ENCODE measurements at places on chromosomes 11 and 22.

GRCh38 chr22:27127911-27128310 is 470.5 kb downstream of the MIAT start:
- DNase-seq = no peak

DNA sequence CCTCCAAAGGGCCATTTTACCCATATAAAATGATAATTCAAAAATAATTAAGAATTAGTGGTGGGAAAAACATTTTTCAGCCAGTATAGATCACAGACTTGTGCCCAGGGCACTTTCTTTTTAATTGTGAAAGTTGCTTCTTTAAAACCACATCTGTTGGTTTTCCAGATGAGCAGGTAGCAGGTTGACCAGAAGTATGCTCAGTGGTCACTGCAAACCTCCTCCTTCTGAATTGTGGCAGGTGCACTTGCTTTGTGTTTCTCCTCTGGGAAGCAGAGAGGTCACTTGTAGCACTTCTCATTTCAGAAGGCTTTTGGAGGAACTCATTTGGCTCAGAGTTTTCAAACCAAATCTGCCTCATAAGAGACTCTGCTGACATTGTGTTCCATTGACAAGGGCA is 24.6 kb upstream of the CWF19L2 start:
- DNase-seq = no peak

DNA sequence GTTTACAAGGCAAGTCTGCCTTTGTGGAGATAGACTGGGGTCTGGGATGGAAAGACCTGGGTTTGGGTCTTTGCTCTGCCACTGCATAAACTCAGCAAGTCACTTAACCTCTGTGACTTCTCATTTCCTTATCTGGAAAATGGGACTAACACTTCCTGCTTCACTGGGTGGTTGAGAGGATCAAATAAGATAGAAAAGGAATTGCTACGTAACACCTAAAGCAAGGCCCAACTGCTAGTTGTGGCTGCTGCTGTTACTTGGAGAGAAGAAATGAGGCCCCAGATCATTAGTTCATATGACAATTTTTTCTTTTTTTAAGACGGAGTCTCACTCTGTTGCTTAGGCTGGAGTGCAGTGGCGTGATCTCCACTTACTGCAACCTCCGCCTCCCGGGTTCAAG is 5.9 kb downstream of the PTPRJ start:
- DNase-seq = no peak

- DNase-seq = peak; percentile 41
Observed at GRCh38 chr11:95088946-95089619, 563 bp upstream of the ENDOD1 start.

DNA sequence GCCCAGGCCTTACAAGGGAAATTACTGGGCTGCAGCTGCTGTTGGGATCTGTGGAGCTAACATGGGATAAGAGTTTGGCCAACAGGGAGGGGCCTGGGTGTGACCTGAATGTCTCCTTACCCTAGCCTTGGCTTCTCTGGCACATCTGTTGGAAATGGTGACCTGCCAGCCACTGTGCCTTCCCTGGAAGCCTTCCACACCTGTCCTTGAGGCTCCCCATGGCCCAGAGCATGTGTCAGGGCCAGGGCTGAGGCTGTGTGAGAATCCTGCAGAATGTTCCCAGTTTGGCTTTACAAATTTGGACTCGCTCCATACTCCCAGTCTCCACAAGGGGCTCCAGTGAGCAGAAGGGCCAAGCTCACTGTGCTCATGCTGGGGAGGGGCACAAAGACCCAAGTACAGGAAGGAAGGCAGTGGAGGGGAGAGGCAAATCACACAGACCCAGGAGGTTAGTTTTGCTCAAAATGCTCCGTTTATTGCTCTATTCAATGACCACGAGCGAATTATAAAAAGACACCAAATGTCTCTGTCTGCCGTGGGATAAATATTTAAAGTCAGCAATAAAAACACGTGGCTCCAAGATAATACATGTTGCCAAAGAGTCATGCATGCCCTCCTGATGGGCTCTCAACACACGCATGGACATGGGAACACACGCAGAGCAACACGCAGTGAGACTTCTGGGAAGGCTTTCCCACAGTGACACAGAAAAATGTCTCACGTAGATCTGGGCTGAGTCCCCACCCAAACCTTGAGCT is 1.7 kb upstream of the IGSF22 start:
- peak; percentile 57 for DNase-seq

DNA sequence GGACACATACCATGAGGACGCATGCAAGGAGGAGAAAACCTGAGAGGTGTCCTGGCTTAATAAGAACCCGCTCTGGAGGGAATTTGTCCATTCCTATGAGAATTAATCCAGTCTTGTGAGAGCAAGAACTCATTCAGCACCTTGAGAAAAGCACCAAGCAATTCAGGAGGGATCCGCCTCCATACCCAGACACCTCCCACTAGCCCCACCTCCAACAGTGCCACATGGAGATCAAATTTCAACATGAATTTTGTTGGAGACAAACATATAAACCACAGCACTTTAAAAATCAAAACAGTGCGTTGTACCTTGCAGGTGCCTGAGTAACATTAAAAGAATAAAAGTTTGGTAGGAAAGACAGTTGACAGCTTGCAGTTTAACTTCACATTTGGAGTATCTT is 11.4 kb downstream of the UBE4A start:
- DNase-seq = no peak

GRCh38 chr11:9923280-9923679 is 259.4 kb downstream of the SWAP70 start:
- DNase-seq = no peak

GRCh38 chr11:92306966-92307510 is 82.4 kb downstream of the FAT3 start:
- no peak for DNase-seq

- DNase-seq = no peak
Observed at GRCh38 chr11:67289226-67289650, at the start of gene ANKRD13D. Gene ANKRD13D, plus strand, starts transcription at chr11:67289303. Its CDS starts 158 bp downstream, at chr11:67289461.

DNA sequence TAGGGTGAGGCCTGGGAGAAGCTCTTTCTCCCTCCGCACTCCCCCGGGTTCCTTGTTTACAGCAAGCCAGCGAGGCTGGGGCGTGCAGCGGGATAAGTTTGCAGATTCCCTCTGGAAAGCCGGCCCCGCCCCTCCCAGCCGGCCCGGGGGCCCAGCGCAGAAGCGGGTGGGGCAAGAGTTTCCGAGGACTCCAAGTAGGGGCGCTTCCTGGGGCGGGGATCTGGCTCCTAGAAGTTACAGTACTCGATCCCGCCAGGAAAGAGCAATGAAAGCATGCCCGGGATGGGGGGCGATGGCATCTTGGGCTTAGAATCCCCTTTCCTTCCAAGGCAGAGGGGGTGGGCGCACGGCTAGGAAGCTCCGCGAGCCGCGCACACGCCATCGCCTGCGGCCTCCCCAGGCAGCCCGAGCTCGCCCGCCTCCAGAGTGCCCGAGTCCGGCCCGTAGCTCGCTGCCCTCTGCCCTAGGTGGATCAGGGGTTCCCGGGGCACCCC is 385 bp downstream of the TST start:
- DNase-seq = peak; percentile 56

GRCh38 chr11:123265951-123266350 is 70.9 kb upstream of the CLMP start:
- DNase-seq = no peak

- peak; percentile 28 for DNase-seq
Observed at GRCh38 chr11:73980001-73980961, 2.4 kb downstream of the UCP2 start.

DNA sequence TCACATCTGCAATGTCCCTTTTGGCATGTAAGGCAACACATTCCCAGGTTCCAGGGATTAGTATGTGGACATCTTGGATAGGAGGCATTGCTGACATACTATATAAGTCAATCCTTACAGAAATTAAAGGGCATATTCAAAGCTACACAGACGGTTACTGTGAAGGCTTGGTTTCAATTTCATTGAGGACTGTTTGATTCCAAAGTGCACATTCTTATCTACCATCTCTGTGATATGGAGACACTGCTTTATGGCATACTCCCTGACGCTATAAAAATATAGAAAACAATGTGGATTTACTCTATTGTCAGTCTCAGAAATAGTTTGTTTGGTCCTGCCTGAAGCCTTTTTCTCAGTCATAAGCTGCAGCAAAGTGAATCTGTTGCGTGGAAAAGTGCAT is 1486.7 kb downstream of the FAM181B start:
- DNase-seq = no peak

DNA sequence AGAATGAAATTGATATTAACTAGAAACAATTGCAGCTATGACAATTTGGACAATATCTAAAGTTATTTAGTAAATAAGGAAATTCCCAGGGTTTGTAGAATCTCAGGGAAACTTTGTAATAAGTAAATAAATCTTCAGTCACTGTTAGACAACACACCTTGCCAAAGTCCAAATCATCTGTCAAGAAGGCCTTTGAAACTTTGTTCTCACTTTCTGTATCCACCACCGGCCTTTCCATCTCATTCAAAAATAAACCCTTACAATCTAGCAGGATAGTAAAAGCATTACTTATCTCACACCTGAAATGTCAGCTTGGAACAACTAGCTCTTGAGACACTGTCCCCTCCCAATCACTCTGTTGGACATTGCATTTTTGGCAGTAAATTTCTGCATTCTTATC is 7.9 kb downstream of the NNMT start:
- no peak for DNase-seq

- no peak for DNase-seq
Observed at GRCh38 chr22:47396515-47396914, 634.1 kb downstream of the TBC1D22A start.

DNA sequence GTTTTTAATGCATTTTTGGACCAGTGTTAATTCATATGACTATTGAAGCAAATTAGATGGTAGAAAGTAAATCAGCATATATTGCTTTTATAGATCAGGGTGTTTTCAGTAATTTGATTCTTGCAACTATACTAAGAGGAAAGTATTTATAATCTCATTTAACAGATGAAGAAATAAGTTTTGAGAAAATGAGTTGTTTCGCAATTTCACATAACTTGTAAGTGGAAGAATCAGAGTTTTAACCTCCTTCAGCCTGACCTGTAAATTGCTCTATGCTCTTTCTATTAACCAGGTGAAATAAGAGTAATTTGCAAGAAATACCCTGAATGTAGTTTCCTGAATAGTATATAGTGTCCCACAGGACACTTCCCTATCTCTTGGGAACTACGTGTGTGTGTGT is 1106.8 kb upstream of the RAG2 start:
- no peak for DNase-seq

GRCh38 chr11:91730057-91730456 is 494.6 kb upstream of the FAT3 start:
- DNase-seq = no peak

- no peak for DNase-seq
Observed at GRCh38 chr11:12158909-12159308, 48.5 kb downstream of the MICAL2 start.

- no peak for DNase-seq
Observed at GRCh38 chr11:103940551-103940950, 95.9 kb upstream of the DDI1 start.

DNA sequence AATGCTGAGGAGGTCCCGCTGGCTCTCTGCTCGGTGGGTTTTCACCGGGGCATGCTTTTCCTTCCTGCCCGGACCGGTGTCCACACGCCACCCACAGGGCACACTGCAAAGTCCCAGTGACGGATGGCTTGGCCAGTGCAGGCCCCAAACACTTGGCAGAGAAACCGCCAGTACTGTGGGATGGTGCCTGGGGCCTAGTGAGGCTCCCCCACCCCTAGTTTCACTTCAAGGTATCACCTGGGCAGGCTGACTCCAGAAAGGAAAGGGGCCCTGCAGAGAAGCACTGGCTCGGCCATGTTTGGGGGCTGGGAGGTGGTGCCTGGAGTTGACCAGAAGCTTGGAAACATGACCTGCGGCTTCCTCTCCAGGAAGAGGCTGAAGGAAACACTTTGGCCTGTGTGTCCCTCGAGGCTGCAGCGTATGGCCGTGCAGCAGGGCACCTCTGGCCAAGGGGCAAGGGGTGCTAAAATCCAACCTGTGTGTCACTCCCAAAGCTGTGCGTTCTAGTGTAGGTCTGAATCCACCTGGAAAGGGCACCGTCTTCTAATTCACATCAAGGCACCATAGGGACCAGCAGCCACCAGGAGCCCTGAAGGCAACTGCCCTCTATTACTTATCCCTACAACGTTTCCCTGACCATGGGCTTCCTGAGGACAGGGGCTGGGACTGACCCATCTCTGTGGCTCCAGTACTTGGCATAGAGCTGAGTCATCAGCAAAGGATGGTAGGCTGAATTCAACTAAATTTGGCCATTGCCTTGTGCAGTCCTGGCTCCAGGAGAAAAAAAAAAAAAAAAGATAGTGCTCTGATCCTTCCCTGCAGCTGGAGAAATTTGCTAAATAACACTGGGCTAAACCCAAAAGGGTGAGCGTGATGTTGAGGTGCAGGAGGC is 22.6 kb downstream of the TPBGL start:
- no peak for DNase-seq

DNA sequence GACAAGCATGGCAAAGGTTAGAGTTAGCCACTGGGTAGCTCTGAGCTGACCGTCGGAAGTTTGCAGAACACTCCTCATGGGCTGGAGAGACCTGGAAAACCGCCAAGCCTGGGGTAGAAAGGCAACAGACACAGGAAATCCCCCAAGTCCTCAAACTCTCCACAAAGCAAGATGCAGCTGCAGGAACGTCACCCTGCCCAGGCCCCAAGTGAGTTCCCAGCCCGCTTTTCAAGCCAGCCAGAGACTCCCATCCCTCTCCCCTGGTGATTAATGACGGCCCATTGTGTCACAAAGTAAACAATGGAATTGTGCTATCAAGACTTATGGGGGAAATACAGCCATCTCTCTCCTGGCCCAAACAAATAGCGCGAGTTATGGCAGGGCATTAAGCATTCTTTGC is 633.0 kb downstream of the TBC1D22A start:
- no peak for DNase-seq

DNA sequence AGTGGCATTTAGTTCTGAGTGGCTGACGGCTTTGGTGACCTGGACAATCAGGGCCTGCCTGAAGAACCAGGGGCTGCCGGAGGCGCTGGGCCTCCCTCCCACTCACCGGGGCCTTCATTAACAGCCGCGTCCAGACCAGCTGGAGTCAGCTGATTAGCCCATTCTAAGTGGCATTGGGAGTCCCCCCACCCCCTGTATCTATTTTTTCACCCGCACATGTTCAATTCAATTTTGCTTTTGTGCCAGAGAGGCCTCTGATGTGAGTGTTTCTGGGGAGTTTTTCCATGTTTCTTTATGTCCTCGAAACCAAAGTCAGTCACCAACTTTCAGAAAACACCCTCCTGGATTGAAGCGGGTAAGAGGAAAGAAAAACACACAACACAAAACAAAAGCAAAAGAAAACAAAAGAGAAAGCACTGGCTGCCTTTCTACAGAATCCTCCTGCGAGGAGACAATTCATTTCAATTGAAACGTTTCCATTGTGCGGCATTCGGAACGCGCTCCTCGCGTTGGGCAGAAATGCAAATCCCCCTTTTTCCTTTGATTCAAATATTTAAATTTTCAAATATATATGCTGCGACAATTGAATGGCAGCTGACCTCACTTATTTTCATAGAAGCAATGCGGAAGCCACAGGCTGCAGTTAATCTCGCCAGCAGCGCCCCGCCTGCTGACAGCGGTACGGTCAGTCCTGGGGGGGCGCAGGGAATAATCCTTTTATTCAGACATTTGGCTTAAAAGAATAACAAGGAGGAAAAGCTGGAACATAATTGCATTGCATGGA is 17.7 kb downstream of the CDKN1C start:
- no peak for DNase-seq

- DNase-seq = peak; percentile 12
Observed at GRCh38 chr11:122642971-122643370, 12.6 kb upstream of the UBASH3B start.

- DNase-seq = no peak
Observed at GRCh38 chr22:35656284-35656752, 8.1 kb downstream of the APOL6 start.
